Inflammatory macrophage treated with lipopolysaccharide for 1 hour (primary cell): ENCODE measurements at places on chromosomes 16 and 17.

DNA sequence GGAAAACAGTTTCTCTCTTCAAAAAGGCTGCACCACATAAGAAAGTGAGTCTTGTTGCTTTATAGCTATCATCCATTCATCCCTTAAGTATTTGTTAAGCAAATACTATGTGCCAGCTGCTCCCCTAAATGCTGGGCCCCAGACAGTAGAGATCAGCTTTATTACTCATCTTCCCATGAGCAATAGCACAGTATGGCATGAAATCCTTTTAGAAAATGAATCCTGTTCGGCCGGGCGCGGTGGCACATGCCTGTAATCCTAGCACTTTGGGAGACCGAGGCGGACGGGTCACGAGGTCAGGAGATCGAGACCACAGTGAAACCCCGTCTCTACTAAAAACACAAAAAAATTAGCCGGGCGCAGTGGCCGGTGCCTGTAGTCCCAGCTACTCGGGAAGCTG lies 99.5 kb downstream of the MYO1D start:
- DNase-seq, result no peak

DNA sequence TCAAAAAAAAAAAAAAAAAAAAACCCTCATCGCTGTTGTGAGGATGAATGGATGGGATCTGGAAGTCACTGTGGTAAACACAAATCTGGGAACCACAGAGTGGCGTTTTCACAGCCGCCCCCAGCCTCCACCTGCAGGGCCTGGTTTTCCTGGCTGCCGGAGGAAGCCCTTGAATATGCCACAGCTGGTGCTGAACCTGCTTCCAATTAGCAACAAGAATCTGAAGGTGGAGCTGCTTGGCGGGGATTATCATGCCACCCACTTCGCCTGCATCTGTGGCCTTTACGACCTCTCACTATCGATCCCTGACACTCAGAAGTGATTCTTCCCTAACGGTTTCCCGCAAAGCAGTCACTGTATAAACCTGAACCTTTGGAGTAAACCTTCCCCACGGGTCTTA lies 16.1 kb downstream of the MRM3 start:
- DNase-seq, result no peak

DNA sequence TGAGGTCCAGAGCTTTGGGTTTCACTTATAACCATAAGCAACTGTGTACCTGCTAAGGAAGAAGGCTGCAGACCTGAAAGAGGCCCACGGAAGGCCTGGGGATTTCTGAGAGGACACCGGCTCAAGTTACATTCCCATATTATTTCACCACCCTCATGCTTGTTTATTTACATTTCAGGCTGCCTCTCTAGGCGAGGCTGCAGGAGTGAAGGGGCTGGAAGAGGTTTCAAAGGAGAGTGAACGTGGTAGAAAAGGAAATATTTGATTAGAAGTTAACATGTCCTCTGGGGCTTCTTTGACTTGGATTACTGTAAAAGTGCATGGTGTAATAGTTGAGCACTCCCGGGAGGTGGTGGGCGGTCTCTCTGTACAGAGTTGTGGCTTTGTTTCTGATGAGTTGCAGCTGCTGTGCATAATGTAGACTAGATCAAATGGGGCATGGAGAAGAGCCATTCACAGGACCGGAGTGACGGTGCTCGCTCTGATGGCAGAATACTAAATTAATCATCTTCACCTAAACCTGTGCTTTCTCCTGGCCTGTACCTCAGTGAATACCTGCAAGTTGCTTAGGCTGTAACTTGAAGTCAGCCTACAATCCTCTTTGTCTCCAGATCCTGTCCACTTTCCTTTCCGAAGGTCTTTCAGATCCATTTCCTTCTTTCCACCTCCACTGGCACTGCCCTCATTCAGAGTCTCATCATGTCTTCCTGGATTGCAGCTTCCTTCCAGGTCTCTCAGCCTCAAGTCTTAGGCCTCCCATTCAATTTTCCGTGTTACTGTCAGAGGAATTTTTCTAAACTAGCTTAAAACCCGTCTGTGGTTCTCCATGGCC lies 1.9 kb upstream of the CPD start:
- DNase-seq, result peak; percentile 65

DNA sequence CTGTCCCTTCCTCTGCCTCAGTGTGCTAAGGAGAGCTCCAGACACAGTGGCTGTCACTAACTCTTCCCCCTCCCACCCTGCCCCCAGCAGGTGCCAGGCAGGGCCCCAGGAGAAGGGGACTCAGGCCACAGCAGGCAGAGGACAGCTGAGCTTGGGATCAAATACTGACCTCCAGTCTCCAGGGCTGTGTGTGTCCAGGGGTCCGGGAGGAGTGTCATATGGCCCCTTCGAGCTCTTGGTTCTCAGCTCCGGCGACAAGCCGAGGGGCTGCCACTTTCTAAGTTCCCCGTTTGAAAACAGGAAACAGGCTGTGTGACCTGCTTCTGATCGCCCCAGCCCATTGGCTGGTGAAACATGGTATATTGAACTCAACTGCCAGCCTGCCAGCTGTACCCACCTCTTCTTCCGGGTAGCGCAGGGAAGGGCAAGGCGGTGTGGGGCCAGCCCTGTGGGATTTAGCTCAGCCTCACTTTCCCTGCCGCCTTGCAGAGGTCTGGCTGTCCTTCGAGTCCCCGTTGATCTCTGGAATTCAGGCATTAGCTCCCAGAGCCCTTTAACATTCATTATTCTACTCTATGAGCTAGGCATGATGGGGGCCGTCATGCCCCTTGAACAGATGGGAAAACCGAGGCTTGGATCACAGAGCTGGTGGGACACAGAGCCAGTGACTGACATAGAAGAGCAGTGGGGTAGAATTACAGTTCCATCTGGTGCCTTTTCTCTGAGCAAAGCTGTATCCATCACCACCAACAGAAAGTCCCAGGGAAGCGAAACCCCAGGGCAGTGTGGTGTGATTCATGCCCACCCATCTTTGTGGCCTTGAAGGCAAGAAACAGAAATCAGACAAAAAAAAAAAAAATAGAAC lies at the start of gene SNX20:
TSS of gene SNX20 (minus strand) at position 292 of the 865 bp plus-strand sequence. CDS start 3,786 bp downstream, outside the sequence.
- DNase-seq, result peak; percentile 65

DNA sequence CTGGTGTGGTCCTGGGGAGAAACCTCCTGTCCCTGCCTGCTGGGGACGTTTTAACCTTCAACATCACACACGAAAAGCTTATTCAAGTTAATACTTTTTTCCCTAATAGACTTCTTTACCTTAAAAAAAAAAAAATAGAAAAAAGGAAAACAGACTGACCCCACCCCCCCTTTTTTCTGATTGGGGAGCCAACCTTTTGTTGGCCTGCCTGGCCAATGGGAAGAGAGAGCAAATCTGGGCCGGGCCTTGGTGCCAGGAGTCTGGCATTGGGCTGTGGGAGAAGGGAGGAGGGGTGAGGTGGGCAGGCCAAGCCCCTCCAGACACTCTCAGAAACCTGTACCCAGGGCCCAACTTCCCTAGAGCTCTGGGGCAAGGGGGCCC lies 3.0 kb downstream of the CBX8 start:
- DNase-seq, result no peak

GRCh38 chr17:78722246-78722761 lies 59.8 kb downstream of the CYTH1 start:
- peak; percentile 57 for DNase-seq

GRCh38 chr16:75983741-75984381 lies 257.6 kb upstream of the CPHXL start:
- no peak for DNase-seq

GRCh38 chr16:83046664-83047063 lies 419.9 kb downstream of the CDH13 start:
- no peak for DNase-seq

- DNase-seq, result no peak
These were observed 791 bp upstream of the ZNF629 start for GRCh38 chr16:30787613-30788378.

DNA sequence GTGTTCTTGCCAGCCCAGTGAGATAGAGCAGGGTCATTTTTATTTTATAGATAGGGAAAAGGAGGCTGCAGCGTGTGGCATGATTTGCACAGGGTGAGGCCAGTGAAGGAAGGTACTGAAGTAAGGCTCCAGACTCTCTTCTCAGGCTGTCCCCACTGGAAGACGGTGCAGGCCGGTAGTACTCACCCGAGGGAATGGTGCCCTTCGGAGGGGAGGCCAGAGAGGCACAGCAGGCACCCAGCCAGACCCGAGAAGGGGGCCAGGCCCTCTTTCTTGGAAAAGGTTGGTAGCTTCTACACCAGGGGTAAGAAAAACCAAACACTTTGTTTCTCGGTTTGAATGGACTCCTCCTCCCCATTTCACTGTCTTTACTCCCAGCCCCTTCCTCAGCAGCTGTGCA lies 288 bp downstream of the ANKRD40CL start:
- no peak for DNase-seq
